ENCODE measurements at places on chromosomes 2 and 18.

DNA sequence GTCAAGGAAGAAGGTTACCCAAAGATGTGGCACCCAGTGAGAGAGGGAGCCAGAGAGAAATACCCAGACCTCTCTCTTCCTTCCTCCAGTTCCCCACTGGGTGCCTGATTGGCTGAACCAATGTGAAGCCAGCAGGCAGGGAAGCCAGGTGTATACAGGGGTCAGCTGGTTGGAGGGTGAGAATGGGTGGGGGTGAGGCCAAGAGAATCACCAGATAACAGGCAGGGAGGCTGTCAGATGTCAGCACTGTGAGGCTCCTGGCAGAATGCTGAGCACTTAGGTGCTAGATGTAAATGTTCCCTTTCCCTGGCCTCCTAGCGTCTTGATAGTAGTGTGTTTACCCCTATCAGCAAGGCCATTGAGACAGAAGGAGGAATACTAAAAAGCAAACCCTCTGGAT is 104.0 kb upstream of the MGAT5 start:
- DNase-seq: no peak

DNA sequence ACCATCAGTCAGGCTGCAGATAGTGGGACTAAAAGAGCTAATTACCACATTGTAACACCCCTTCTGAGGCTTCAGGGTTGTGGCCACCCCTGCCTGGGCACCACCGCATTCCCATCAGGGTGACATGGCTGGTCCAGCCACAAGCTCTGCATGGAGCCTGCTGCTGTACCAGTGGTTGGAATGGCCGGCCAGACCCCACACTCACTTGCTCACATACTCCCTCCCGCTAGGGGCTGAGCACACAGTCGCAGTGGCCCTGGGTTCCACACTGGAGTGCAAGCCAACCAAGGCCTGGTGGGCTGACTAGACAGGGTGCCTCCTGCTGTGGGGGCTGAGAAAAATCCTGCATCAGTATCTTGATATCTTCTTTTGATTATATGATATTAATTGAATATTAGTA is 182.8 kb upstream of the STK17B start:
- no peak for DNase-seq

GRCh38 chr18:55775972-55776371 is 188.0 kb upstream of the TCF4 start:
- DNase-seq: no peak

DNA sequence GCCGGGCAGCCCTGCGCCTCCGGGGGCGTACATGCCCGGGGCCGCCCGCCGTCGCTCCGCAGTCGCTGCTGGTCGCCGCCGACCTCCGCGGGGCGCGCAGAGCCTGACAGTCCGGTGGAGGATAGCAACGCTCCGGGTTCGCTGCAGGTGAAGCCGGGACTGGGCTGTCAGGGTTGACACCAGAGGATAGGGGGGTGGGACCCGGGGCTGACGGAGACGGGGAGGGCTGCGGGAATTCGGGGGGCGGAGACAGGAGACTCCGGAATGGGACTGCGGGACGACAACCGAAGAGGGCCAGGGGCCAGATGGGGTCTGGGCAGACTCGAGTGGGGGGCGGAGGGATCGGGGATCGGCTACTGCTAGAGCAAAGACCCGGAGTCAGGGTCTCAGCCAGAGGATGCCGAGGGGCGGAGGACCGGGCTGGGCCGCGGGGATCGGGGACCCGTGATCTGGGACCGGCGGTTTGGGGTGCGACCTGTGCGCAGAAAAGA is 403 bp downstream of the TMEM127 start:
- DNase-seq: no peak

DNA sequence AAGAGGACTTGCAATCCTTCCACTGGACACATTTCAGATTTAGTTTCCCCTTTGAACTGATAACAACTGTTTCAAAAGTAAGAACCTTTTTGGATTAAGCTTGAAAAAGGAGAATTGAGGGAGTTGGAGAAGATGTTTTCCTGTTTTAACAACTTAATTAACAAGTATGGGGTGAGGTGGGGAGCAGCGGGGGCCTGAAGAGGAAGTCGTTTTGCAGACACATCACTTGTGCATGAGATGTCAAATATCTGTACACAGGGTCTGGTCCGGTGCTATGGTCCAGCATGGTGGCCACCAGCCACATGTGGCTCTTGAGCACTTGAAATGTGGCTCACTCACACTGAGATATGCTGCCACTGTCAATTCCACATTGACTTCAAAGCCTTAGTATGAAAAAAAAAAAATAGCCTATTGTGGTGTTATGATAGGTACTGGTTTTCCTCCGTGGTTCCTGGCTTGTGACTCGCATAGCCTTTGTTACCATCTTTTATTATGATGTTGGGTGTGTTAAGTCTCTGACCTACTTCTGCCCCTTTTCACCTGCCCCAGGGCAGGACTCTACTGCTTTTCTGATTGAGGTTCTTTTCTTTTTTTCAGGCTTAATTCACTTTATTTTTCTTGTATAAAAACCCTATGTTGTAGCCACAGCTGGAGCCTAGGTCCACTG is 205.5 kb downstream of the BCL2 start:
- no peak for DNase-seq

- no peak for DNase-seq
These were observed 1.1 kb downstream of the PUM2 start for GRCh38 chr2:20349513-20349921.

DNA sequence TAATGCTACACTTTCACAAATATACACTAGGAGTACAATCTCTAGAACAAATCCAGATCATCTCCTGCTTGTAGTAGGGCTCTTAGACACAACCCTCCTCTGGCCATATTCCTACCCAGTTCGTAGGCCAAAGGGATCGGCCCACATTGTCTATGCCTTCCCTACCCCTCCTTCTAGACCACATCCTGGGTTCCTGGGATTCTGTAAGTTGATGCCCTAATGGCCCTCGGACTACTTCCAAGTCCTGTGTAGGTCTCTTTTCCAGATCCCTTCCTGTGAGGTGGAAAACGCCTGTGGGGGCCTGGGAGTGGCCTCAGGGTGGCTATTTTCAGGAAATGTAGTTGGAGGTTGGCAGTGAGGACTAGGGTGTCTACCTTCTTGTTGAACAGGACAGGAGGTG is 289.7 kb downstream of the ZNF385B start:
- DNase-seq: no peak

- DNase-seq: no peak
These were observed 386.6 kb upstream of the SPRED2 start for GRCh38 chr2:65818873-65819451.

GRCh38 chr2:45786030-45786835 is 134.8 kb downstream of the PRKCE start:
- no peak for DNase-seq

GRCh38 chr2:7392076-7392787 is 475.0 kb downstream of the RNF144A start:
- DNase-seq: no peak

DNA sequence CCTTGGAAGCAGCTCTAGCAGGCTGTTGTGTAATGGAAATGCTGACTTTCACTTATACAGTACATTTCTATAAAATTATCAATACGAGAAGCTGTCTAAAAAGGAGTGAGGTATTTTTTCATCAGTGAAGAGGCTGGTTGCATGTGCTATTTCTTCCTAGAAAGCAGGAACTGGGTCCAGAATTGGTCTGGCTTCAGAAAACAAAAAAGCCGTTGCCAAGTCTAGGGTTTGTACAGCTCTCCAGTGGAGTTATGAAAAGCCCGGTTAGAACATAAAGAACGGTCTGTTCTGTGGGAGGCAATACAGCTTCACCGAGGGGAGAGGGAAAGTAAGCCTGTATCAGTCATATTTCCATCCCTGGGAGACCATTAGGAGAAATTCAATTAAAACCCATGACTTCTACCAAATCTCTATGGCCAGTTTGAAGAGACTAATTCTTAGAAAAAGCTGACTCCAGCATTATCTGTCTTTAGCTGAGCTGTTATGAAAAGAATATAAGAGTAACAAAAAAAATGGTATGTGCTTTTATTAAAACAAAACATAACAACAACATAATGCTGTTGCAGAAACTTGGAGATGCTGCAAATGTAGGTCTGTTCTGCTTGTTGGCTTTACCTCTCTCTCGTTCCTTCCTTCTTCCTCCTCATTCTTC is 217.0 kb downstream of the CMPK2 start:
- DNase-seq: no peak

- no peak for DNase-seq
These were observed 2.5 kb upstream of the SP100 start for GRCh38 chr2:230413479-230413878.

- no peak for DNase-seq
These were observed 469.6 kb upstream of the MYT1L start for GRCh38 chr2:2800697-2801096.

DNA sequence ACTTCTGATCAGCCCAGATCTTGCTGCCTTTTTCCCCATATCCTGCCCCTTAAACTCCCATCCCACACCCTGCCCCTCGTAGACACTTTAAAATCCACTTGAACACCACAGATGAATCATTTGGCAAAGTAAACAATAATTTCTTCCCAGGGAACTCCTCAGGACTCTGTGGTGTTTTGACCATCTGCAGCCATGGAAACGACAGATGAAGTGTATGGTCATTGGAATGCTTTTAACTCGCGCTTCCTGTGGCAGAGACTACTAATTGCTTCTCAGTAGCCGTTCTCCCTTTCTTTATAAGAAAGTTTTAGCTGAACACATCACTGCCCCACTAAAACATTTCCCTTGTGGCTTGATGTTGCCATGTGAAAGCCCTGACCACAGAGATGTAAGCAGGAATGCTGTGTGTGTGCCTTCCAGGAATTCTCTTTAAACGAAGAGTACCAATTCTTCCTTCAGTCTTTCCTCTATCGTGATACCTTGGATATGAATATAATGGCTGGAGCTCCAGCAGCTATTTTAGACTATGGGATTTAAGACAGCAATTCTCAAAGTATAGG is 92.7 kb upstream of the PARD3B start:
- no peak for DNase-seq

- DNase-seq: no peak
These were observed 40.0 kb downstream of the COA5 start for GRCh38 chr2:98568161-98568956.

DNA sequence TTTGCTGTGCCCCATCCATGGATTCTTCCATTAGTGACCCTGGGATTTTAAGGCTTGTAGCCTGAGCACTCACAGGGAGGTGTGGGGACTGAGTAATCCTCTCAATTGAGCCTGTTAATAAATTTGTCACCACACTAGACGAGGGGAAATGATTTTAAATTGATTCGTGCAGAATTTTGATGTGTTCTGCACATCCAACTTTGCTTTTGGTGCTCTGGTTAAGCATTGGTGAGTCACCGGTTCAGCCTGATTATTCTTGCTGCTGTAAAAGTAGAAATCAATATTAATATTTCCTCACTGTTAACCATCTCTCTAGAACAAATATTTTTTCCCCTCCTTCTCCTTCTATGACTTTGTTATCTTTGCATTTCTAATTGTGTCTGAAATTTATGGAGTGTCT is 482.0 kb downstream of the TSN start:
- DNase-seq: no peak

DNA sequence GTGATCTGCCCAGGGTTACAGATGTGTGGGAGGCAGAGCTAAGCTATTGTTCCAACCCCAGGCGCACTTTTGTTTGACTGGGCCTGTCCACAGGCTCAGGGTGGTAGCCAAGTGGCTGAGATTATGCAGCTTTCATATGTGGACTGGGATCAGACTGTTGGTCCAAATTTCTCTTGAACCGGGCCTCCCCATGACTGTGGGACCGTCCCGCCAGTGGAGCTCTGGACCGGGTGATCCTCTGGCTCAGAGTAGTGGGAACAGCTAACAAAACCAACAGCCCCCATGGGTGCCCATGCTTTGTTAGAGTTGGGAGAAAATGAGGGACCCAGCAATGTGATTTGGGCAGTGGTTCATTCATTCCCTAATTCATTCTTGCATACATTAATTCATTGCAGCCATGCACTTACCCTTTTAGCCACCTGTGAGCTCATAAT is 86.8 kb upstream of the HS6ST1 start:
- no peak for DNase-seq

GRCh38 chr2:207711750-207712530 is 500 bp downstream of the CCNYL1 start:
- DNase-seq: peak; percentile 44

DNA sequence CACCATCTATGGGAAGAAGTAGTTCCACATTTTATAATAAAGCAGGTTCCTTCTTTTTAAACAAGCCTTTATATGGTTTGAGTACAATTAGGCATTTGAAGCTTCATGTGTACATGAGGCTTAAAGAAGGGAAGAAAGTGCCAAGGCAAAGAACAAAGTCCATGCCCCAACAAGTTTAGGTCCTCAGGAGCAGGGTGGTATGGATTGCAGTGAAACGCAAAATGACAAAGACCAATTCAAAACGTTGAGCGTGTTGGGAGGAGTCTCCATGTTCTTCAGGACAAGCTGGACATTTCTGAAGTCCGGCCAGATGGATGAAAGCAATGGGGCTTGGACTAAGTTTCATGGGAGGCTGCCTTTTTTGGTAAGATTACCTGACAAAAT is 78.8 kb upstream of the FZD5 start:
- no peak for DNase-seq

- no peak for DNase-seq
These were observed 35.2 kb upstream of the EFEMP1 start for GRCh38 chr2:55958756-55959155.

DNA sequence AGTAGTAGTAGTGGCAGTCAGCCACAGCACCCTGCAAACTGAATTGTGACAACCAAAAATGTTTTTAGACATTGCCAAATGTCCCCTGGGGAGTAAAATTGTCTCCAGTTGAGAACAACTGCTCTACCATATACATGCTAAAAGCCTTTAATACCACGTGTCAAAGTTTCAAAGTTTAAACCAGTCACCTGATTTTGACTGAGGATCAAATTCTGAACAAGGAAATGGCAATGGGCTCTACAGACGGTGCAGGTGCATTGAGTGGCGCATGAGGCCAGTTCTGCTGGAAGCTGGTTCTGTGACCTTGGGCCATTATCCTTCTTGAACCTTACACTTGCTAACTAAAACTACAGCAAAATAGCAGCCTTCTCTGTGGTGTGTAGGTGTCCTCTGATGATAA is 85.0 kb downstream of the LIPG start:
- DNase-seq: no peak

DNA sequence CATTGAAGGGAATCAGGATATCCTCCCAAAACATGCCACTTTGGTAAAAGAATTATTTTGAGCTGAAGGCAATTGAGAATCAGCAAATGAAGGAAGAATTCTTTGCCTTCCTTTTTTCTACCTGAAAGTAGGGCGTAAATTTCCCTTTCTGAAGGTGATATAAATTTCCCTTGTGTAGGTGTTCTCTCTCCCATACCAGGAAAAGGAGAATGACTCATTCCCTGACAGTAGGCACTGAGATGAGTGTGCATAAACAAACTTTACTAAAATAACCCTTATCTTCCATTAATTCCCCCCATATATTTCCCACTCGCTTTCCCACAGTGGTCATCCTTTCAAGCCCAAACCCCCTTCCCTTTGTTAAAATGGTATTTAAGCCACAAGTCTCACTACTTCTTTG is 1339.0 kb downstream of the LRP1B start:
- DNase-seq: no peak
